Activated CD8-positive, alpha-beta memory T cell treated with anti-CD3 and anti-CD28 coated beads for 1 hour (primary cell): ENCODE measurements at places on chromosomes 4 and X.

DNA sequence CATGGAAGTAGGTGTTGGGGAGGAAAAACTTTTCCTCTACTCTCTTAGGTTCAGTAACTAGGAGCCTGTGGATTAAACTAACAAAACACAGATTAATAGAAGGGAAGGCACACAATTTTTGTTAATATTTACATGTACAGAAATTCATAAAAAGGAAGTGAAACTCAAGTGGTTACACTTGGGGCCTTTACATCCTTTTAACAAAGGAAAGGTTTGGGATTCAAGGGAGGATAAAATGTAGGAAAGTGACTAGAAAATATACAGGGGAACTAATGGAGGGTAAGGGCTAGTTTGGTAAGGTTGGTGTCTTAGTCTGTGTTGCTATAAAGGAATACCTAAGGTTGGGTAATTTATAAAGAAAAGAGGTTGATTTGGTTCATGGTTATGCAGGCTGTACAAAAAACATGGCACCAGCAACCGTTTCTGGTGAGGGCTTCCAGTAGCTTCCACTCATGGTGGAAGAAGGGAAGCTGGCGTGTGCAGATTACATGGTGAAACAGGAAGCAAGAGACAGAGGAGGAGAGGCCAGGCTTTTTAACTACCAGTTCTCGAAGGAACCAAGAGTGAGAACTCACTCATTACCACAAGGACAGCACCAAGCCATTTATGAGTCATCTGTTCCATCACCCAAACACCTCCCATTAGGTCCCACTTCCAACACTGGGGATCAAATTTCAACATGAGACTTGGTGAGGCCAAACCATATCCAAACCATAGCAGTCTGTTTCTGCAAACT lies 124.4 kb downstream of the CHRDL1 start:
- DNase-seq = no peak

DNA sequence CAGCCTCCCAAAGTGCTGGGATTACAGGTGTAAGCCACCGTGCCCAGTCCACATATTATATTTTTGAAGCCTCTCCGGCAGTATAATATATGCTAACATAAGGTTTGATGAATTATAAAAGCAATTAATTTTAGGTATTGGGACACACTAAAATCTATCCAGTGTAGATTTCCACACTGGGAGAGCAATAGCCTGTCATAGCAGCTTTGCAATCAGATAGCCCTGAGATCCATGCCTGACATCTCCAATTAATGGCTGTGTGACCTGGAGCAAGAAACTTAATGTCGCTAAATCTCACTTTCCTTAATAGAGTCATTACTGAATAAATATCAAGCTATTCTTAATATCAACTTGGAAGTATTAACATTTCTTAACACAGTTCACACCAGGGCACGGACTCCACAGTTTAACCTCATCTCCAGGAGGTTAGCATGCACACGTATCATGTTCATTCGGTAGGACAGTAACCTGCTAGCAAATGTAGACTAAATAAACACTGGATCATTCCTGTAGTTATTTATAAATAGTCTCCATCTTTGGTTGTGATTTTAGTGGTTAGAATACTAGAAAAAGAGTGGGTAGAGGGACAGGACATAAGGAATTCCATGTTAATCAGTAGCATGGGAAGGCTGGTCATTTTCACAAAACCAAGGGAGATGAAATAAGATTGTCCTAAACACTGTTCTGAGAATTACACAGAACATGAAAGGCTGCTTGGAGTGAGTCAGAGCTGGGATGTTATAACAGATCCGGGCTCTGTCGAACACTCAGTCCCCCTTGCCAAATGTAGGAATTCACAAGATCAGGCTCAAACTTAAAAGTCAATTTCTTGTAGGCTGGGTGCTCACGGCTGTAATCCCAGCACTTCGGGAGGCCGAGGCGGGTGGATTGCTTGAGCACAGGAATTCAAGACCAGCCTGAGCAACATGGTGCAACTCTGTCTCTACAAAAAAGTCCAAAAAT lies 254.7 kb downstream of the PALLD start:
- DNase-seq = no peak

DNA sequence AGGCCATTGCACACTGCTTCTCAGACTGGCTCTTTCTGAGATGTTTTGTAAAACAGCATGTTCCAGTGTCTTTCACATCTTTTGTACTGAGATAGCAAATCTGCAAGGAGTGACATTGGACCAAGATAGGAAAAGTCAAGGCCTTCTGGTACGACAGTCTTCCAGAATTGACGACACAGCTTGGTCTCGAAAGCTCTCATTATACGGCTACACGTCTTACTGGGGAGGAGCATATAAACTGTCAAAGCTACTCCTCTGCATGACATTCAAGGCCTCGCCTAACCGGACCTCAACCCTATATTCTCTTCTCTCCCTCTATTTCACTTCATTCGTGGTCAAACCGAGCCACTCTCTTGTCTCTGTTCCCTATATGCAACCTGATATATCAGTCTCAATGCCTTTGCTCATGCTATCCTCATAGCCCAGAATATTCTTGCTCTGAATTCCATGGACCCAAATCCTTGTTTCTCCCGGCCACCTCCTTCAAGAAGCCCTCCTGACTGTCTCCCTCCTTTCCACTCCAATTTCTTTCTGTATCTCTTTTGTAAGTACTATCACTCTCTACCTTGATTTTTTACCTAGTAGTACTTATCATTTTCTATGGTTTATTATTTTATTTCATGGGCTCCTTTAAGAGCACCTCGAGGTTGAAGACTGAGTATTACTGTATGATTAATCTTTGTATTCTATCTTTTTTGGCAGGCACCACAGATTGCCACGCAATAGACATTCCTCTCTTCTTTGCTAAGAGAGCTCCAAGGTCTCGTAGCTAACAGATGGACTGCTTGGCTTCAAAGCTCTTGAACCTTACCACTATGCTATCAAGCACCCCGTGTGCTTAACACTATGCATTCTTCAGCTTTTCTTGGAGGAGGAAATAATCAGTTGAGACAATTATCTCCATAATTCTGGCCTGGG lies 35.1 kb downstream of the RBM47 start:
- DNase-seq = no peak

DNA sequence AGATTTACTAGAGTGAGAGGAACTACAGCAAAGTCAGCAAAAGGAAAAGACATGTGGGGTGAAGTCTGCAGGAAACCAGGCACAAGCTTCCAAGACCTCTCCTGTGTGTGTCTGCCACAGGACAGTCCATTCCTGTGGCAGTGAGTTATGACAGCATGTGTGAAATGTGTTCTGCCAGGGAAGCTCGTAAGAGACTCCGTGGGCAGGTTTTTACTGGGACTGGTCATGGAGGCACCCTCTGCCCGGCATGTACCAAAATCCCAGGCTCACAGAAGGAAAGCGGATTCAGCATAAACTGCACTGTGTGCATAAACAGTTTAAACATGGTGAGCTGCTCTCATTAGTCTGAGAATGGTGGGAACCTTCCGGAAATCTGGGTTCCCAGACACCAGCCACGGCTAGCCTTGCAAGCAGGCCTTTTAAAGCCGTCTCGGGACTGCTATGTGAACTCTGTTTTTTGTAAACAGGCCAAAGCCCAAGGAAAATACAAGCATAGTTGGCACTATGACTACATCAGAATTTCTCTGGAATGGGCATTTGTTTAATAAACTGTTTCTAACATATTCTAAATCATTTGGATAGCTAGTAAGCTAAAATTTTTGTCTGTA lies 288.5 kb downstream of the TENM3 start:
- DNase-seq = no peak
